ENCODE measurements at places on chromosomes 16 and 17. TPM values are rescaled to one million over a fixed set of nuclear protein-coding genes. Genes with fewer than 3 reads are reported as not detected.

GRCh38 chr17:75499313-75500022, 15.9 kb downstream of the CASKIN2 start:
- no peak for DNase-seq

- DNase-seq: no peak
Observed at GRCh38 chr16:2990891-2991290, 10.6 kb upstream of the PKMYT1 start.

DNA sequence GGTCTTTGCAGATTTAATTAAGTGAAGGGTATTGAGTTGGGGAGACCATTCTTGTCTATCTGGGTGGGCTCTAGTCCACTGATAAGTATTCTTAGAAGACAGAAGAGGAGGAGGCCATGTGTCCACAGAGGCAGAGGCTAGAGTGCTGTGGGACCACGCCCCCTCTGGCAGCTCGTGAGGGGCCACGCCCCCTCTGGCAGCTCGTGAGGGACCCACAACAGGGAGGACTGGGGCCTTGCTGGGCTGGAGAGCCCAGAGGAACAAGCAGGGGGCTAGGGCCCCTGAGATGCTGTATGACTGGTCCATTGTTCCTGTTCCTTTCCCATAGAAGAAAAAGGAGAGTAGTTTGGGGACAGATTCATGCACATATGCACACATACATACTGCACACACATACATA, 106.8 kb downstream of the METRNL start:
- DNase-seq: no peak

GRCh38 chr16:50526796-50527195, 21.4 kb upstream of the NKD1 start:
- no peak for DNase-seq

DNA sequence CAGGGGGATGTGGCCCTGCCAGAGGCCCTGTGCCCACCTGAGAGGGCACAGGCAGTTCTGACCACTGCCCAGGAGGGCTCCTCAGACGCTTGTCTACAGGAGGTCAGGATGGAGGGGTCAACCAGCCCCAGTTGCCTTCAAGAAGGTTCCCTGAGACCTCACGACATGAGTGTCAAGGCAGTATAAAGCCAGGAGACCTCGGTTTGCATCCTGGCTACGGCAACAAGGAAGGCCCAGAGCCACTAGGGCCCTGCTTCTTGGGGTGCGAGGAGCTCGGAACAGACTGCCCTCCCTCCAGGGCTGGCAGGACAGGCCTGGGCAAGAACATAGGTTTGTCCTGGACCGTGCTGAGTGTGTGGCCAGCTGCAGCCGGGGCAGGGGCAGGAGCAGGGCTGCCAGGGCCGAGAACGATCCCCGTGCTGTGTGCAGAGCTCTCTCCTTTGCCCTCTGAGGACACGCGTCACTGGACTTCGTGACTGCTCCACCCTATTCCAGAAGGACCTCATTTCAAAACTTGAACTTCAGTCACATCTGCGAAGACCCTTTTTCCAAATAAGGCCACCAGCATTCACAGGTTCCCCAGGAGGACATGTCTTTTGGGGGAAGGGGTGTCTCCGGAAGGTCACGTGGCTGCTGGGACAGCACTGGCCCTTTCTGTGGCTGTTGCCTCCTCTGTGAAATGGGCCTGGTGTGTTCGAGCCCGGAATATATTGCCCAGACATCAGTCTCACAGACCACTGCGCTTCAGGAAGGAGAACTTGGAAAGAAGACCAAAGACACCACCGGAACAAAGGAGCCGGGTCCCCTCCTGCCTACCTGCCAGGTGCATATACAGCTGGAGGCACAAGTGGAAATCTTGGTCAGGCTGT, 27.7 kb downstream of the SLC7A5 start:
- DNase-seq: no peak

- peak; percentile 75 for DNase-seq
Observed at GRCh38 chr17:5078106-5079028, at the start of gene ZFP3. ZFP3 (plus strand) TSS chr17:5078467; CDS start chr17:5091505, 13,038 bp downstream.

- DNase-seq: no peak
Observed at GRCh38 chr17:10309003-10309974, 63.5 kb downstream of the MYH13 start.

DNA sequence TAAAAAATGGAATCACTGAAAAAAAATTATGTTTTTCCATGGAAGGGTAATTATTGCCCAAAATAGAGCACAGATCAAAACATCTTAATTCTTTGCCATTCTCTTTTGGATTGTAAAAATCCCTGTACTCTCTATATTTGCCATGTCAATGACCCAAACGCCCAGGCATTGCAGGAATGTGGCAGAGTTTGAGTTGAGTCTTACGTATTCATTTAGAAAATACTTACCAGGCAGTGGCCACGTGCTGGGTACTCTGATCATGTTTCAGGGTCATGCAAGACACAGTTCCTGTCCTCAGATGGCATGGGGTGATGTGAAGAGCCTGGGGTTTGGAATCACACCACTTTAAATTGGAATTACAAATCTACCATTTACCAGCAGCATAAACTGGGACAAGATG, 267.7 kb downstream of the ABCC12 start:
- DNase-seq: no peak

GRCh38 chr16:14958970-14959369, 15.9 kb upstream of the PDXDC1 start:
- DNase-seq: no peak

- DNase-seq: no peak
Observed at GRCh38 chr17:50033316-50033715, 22.6 kb upstream of the ITGA3 start.

- peak; percentile 90 for DNase-seq
Observed at GRCh38 chr17:38464723-38465390, 36.6 kb downstream of the ARHGAP23 start.

DNA sequence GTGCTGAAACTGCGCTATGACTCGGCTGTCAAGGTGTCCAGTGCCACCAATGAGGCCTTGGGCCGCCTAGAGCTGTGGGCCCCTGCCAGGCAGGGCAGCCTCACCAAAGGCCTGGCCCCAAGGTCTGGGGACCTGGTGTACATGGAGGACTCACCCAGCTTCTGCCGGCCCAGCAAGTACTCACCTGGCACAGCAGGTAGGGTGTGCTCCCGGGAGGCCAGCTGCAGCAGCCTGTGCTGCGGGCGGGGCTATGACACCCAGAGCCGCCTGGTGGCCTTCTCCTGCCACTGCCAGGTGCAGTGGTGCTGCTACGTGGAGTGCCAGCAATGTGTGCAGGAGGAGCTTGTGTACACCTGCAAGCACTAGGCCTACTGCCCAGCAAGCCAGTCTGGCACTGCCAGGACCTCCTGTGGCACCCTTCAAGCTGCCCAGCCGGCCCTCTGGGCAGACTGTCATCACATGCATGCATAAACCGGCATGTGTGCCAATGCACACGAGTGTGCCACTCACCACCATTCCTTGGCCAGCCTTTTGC, 25.0 kb downstream of the WNT9B start:
- DNase-seq: no peak

GRCh38 chr16:24974859-24975258, 40.3 kb downstream of the ARHGAP17 start:
- no peak for DNase-seq

DNA sequence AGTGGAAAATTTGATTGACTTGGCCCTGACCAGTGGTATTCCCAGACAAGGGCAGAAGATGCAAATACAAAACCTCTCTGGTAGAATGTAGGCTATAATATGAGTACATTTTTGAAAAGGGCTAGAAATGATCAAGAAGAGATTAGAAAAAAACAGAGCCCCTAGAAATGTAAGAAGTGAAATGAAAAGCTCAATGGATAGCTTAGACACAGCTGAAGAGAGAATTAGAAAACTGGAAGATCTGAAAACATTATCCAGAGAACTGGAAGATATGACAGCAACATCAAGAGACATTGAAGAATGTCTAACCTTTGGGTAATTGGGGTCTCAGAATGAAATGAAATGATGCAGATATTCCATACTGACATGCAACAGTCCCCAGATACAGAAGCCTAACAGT, 105.2 kb upstream of the ZNF750 start:
- no peak for DNase-seq

DNA sequence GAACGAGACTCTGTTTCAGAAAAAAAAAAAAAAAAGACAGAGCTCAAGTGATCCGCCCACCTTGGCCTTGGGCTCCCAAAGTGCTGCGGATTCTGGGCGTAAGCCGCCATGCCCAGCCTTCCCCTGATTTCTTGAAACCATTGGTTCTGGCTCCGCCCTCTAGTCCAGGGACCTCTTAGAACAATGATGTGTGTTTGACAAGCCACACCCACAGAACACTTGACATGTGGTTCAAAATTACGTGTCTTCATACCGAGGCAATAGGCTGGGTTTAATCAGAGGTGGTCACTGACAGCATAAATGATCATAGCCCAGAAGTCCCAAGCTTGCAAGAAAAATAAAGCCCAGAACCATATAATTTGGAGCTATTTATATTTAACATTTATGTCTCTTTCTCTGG, 23.0 kb downstream of the KNOP1 start:
- DNase-seq: no peak

DNA sequence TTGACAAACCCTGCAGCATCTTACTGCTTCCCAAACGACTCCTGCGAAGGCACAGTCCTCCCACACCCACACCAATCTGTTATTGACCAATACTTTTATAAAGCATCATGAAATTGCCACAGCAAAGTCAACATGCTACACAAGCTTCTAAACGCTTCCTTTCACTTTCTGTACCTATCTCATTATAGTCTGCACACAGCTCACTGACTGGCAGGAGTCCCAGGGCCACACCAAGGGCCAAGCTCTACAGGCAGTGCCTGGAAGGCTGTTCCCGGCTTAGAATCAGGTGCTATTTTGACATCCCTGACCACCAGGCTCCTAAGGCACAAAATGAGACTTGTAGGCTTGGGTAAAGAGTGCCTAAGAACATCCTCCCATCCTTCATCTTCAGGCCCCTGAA, 39.5 kb downstream of the USP7 start:
- DNase-seq: no peak

TADA2A gene
- total RNA-seq: 44.0 TPM

USP43 gene
- 8.6 TPM for total RNA-seq

SULT1A3 gene
- 5.3 TPM for total RNA-seq

SEZ6L2 gene
- total RNA-seq: 43.2 TPM

RRN3 gene
- total RNA-seq: 84.4 TPM
